Peyer's patch (tissue), 4 donors: ENCODE measurements at places on chromosomes 12 and 14. TPM values are rescaled to one million over a fixed set of nuclear protein-coding genes. Genes with fewer than 3 reads are reported as not detected.

DNA sequence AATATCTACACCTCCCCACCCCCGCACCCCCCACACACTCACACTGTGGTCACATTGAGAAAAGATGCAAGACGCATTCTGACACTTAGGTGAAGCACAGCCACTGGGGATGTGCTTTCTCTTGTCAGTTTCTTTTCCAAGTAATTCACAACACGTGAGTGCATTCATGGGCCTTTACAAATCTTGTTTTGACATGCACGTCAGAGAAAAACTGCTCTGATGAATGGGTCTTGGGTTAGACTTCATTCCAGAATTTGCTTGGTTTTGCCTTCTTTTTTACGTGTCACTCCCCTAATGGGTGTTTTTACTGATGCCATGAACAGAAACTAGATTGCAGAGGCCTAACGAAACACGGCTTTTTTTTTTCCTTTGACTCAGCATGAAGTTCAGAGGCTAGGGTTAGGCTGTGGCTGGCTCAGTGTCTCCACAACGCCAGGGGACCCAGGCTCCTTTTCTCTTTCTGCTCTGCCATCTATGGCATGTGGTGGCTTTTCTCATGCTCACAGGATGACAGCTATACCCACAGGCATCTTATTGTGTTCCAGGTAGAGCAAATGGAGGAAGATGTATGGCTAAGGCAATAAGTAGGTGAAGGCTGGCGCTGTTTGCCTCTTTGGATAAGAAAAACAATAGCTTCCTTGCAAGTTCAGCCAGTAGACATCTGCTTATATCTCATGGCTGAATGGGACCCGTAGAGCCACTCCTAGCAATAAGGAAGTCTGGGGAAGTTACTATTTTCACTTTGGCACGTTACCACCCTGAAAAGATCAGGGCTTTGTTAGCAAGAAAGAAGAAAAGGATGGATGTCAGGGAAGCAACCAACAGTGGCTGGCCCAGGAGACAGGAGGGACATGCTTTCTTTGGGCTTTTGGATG lies 253.3 kb downstream of the SLC15A4 start:
- no peak for DNase-seq
- no peaks in the 10 kb centered on the region for H3K36me3 ChIP-seq
- H3K4me1 ChIP-seq: no peaks in the 10 kb centered on the region
- H3K4me3 ChIP-seq: no peak overlapping the region

DNA sequence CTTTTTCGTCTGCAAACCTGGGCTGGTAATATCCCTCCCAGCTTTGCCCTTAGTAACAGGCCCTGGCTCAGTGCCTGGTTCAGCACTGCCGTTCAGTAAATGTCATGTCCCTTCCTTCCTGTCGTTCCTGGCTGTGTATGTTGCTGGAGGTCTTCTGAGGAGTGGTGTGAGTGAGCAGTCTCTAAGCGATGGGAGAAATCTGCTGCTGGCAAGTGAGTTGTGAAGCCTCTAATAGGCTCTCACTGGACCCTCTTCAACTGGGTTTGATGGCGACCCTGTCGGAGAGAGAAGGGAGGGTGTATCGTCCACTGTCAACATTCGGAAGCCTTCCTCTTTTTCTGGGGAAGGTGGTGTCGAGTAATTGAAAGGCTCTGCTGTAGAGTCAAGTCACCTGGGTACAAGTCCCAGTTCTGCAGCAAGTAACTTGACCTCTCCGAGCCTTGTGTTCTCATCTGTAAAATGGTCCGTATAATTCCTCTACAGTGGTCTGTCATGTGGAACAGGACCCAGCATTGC lies 62.8 kb downstream of the HRK start:
- H3K4me1 ChIP-seq: no peaks in the 10 kb centered on the region
- H3K27me3 ChIP-seq: no peaks in the 10 kb centered on the region
- H3K27ac ChIP-seq: peak overlapping the region; percentile 91
- DNase-seq: peak; percentile 54
- no peaks in the 10 kb centered on the region for H3K36me3 ChIP-seq

The AHNAK2 gene
- 10.6 TPM for total RNA-seq

DNA sequence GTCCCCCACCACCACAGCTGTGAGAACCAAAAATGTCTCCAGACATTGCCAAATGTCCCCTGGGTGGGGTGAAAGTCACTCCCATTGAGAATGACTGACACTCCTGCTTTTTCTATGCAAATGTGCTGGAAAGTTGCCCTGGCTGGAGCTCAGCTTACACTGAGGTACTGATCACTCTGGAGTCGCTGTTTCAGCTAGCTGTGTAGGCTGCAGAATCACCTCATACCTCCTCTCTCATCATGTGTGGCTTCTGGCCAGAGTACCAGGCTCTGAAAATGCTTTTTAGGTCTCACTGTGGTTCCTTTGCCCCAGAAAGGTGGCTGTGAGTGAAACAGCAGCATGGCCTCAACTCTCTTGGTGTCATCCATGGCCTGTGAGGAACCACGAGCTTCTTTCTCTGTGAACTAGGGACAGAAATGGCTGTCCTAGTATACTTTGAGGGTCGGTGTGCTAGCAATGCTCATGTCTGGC lies 414.4 kb downstream of the DPF3 start:
- H3K36me3 ChIP-seq: no peaks in the 10 kb centered on the region
- H3K27me3 ChIP-seq: no peaks in the 10 kb centered on the region
- H3K27ac ChIP-seq: no peak overlapping the region
- no peak for DNase-seq
- no peak overlapping the region for H3K4me3 ChIP-seq
- peaks cover 12% of the 10 kb centered on the region for H3K4me1 ChIP-seq

The GALNT6 gene
- 82.0 TPM for total RNA-seq

The C1RL gene
- total RNA-seq: 56.0 TPM

GRCh38 chr14:39446131-39446744 lies 14.0 kb upstream of the FBXO33 start:
- no peaks in the 10 kb centered on the region for H3K27me3 ChIP-seq
- H3K4me1 ChIP-seq: no peaks in the 10 kb centered on the region
- no peak overlapping the region for H3K4me3 ChIP-seq
- H3K36me3 ChIP-seq: no peaks in the 10 kb centered on the region

DNA sequence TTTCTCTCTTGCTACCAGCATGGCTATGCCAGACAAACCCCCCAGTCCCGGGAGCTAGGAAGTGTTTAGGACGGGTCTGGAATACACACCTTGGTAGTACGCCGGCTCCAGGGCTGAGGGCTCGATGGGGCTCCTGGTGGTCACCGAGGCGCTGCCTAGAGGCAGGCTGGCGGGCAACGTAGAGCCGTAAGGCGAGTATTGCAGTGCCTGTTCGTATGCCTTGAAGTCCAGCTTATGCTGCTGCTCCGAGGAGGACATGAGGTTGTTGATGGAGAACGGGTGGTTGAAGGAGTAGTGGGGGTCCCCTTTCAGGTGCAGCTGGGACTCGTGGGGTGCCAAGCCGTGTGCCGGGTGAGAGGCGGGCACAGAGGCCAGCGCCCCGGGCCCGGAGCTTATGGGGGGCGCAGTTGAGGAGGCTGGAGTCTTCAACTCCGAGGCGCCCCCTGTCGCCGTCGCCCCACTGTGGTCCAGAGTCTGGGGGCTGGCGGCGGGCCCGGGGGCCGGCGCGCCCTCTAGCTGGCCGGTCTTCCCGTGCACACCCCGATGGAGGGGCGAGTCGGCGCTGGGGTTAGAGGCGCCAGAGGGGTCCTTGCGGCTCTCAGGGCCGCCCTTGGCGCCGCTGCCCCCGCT lies 3.6 kb downstream of the FOXA1 start:
- peak; percentile 57 for DNase-seq
- H3K27me3 ChIP-seq: no peaks in the 10 kb centered on the region
- peaks cover 11% of the 10 kb centered on the region for H3K4me1 ChIP-seq
- H3K36me3 ChIP-seq: no peaks in the 10 kb centered on the region
- H3K27ac ChIP-seq: peak overlapping the region; percentile 73

- no peaks in the 10 kb centered on the region for H3K4me1 ChIP-seq
- DNase-seq: no peak
- H3K4me3 ChIP-seq: no peak overlapping the region
Measured at GRCh38 chr14:71231521-71232393, 324.5 kb downstream of the PCNX1 start.

- H3K36me3 ChIP-seq: no peaks in the 10 kb centered on the region
- H3K4me3 ChIP-seq: no peak overlapping the region
- no peaks in the 10 kb centered on the region for H3K4me1 ChIP-seq
- no peaks in the 10 kb centered on the region for H3K27me3 ChIP-seq
- no peak overlapping the region for H3K27ac ChIP-seq
Measured at GRCh38 chr12:105167346-105167745, 59.8 kb downstream of the WASHC4 start.
